ENCODE measurements at places on chromosomes 13 and 19. TPM values are rescaled to one million over a fixed set of nuclear protein-coding genes. Genes with fewer than 3 reads are reported as not detected.

Gene SMIM44
- not detected for total RNA-seq

- peak; percentile 54 for DNase-seq
These were observed 8.8 kb upstream of the SULT2B1 start for GRCh38 chr19:48543121-48543710.

GRCh38 chr13:79295906-79296706 lies 109.9 kb downstream of the RBM26 start:
- DNase-seq: no peak

Gene OR7A17
- not detected for total RNA-seq

DNA sequence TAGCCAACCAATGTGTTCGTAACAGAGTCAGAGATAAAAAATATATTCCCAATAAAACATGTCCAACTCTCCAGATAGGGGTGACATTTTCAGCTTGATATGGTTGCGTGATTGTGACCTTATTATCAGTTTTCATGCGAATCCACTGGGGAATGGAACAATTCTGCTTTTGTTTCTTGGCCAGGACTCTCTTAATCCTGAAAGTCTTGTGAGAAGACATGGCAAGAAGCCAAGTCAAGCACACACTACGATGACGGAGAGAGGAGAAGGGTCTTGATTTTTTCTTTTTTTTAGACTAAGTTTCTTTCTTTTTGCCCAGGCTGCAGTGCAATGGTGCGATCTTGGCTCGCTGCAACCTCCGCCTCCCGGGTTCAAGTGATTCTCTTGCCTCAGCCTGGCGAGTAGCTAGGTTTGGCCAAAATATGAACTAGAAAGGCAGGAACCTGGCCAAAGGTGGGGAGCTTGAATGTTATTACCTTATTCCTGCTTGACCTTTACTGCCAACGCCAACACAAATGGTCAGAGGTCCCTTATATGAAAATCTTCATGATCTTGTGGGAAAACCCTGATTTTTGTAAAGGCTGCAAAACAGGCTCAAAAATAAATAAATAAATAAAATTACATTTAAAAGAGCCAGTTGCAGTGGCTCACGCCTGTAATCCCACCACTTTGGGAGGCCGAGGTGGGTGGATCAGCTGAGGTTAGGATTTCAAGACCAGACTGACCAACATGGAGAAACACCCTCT lies 14.5 kb downstream of the ZNF816 start:
- no peak for DNase-seq

Measured in cardiac muscle cell (in vitro differentiated cells and primary cell).